ENCODE measurements at places on chromosomes 11 and 22.

DNA sequence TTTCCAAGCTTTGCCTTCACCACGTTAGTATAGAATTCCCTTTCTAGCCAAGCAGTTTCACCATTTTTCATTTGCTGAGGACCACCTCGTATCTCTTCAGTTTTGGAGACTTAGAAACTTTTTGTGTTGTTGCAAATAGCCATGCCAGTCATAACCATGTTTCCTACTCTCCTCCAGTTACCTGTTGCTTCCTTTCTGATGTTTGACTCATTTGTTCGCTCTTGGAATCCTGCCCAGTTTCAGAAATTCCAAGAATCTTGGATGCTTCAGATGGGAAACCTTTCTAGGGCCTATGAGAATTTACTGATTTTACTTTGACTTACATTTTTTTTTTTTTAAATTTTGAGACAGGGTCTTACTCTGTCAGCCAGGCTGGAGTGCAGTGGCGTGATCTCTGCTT, 65.4 kb downstream of the PPP6R3 start:
- no peak for DNase-seq

DNA sequence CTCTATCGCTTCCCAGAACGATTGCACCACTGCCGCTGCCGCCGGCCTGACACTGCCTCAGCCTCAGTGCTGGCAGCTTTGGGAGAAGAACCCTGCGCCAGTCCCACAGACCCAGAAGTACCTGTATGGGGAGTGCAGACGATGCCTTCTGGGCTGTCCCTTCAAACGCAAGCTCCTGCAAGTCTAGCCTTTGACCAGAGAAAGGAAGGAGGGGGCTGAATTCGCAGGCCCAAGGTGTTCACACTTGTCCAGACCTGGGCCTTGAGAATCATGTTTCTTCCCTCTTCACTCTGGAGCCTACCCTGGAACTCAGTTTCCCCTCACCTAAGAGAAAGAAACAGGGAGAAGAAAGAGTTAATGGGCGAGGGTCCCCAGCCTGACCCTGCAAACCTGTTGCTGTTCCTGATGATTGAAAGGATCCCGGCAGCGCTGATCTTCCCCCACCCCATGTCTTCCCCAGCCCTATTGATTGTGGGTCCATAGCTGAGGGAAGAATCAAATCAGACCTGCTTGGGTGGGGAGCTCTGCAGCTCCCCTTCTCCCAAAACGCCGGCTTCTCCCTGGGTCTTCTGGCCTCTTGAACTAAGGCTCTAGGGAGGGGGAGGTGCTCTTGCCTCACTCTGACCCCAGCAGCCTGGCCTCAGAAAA, 786 bp upstream of the MCAM start:
- no peak for DNase-seq

- DNase-seq, result no peak
Observed at GRCh38 chr11:1116104-1116503, 41.4 kb downstream of the MUC2 start.

GRCh38 chr11:16001899-16002426, 354.4 kb downstream of the SOX6 start:
- DNase-seq, result no peak

DNA sequence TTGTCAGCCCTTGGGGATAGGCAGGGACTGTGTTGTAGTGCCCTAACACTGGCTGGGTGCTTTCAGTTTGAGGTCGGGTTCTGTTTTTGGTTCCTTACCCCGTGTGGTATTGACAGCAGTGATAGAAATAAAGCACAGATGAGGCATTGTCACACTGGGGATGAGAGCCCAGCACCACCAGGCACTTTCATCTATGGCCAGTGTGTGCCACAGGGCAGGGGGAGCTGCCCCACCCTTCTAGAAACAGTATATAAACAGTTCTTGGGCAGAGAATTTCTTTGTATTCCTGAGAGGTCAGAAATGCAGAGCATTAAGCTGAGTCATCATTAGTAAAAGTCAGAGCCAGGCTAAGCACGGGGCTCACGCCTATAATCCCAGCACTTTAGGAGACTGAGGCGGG, 23.1 kb upstream of the CDC42EP2 start:
- DNase-seq, result no peak

DNA sequence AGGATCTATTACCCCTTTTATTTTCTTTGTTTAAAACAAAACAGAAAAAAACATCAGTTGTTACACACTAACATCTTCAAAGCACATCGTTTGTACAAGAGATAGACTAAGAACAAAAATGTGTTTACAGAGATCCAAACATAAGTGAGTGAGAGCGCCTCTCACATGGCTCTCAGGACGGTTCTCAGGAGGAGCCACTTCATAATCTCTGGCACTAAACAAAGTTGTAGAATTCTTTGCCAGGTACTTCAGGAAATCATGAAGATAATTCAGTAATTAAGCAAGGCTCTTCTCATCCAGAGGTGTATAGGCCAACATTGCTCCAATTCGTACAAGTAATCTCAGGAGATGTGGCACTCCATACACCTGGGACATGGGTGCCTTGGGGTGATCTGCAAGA, 29.8 kb downstream of the PDE3B start:
- DNase-seq, result no peak

DNA sequence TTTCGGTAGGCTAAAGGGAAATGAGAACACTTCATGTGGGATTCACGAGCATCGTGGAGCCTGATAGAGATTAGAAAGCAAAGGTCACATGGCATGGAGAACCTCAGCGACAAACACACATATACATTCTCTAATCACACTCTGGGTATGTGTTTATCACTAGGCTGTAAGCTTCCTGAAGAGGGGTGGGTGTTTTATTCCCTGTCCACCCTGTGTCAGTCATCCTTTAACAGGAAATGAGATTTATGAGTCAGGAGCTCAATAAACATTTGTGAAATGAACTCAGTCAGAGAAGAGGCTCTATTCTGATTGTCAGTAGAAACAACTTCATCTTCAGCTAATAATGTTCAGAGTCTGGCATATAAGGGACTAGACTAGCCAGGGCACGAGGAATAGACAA, 71.7 kb upstream of the EIF3M start:
- DNase-seq, result no peak

DNA sequence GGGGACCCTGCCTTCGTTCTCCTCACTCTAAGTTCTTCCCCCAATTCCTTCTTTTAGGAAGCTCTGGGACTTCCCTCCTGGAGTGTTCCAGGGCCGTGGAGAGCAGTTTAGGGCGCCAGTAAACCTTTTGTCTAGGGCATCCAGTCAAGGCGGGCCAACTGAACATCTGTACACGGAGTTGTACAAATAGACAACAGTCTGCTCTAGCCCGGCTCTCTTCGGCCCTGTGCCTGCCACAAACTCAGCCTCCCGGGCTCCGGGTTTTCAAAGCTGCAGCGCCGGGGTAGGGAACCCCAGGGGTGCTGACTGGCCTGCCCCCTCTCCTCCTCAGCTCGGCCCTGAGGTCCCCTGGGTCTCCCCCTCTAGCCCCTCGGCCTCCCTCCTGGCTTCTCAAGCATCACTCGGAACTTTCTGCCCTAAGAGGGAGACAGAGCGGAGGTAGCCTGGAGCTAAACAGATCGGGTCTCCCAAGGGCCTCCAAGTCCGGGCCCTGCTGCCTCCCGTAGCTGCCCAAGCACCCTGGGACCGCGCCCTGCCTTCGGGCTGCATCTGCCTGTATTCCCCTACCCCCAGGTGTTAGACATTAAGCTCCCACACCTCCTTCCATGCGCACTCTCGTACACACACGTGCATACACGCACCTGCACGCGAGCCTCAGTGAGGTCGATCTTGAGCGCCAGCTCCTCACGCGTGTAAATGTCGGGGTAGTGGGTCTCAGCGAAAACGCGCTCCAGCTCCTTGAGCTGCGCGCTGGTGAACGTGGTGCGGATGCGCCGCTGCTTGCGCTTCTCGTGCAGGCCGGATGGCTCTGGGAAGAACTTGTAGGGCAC, 3.3 kb downstream of the PHOX2A start:
- no peak for DNase-seq

DNA sequence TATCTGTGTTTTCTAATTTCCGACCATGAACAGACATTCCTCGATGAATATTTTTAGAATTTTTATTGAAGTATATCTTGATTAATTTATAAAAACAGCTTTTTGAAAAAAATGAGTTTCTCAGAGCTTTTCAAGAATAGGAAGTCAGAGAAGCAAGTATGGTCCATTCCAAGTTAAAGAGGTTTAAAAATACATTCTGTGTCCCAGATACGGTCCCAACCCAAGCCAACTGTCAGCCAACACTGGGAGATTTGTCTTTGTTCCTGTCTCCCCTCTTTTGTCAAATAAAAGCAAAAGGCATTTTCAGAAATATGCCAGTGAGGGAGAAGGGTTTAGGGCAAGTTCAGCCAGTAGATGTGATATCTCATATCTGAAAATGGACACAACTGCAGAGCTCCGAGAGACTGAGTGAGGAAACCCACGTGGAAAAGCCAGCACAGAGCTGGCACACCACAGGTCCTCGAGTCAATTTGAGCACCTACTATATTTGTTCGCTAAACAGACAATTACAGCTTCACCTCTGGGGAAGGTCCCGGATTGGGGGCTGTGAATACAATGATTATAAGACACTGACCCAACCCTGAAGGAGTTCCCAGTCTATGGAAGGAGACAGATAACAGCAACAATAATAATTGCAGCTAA, 59.8 kb downstream of the C11orf91 start:
- no peak for DNase-seq

DNA sequence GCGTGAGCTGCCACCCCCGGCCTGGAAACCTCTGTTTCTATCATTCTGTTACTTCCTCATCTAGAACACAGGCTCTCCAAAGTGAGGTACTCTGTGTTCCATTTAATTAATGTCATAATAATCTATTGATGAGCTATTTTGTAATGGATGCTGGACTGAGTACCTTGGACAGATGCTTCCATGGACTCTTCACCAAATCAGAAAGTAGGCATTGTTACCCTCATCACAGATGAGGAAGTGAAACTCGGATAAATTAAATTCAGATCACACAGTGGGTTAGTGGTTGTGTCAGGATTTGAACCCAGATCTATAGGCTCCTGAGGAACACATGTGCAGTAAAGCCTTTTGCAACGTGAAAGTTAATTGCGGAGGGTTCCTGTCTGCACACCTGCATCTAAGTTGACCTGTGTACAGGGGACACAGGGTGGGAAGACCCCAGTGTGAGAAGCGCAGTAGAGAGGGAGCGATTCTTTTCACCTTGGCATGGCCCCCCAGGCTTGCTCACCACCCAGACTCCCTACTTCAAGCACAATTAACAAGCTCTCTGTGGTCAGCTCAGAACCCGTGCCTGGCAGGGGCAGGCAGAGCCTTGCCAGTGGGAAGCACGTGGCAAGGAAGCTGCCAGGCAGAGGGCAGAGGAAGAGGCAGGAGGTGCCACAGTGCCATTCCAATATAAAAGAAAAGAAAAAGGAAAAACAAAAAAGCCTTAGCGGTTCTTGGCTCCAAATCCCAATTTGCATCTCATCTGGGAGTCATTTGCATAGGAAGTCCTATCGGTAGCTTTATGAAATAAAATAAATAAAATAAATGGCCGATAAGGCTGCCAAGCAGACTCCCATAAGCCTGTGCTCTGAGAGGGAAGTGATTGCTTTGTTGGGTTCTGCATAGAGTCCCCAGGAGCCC, 239.3 kb downstream of the GRIK4 start:
- DNase-seq, result no peak

- no peak for DNase-seq
Observed at GRCh38 chr11:107682171-107682570, 29.7 kb downstream of the SLN start.

GRCh38 chr22:45552580-45553350, 50.1 kb downstream of the FBLN1 start:
- no peak for DNase-seq
